SHP77 treated with DMSO at 0.1 percent for 48 hours (cell line): ENCODE measurements at places on chromosomes 12 and 14.

GRCh38 chr14:106792543-106792942 is 1266.2 kb downstream of the TMEM121 start:
- DNase-seq, result no peak

GRCh38 chr12:39331539-39332261 is 111.2 kb downstream of the KIF21A start:
- no peak for DNase-seq

DNA sequence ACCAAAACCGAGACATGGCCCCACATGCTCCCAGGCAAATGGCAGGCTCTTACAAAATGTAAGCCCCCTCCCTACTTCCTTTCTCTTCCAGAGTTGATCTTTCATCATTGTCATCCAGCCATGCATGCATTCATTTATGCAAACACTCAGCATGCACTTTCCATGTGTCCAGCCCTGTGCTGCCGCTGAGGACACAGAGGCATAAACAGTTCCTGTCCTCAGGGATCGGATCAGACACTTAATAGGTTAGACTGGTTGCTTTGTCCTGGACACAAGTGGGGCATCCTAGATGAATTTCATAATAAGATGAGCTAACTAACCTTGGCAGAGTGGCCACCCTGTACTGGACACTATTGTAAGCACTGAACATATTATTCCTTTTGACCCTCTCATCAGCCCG is 23.1 kb downstream of the PRIMA1 start:
- no peak for DNase-seq

DNA sequence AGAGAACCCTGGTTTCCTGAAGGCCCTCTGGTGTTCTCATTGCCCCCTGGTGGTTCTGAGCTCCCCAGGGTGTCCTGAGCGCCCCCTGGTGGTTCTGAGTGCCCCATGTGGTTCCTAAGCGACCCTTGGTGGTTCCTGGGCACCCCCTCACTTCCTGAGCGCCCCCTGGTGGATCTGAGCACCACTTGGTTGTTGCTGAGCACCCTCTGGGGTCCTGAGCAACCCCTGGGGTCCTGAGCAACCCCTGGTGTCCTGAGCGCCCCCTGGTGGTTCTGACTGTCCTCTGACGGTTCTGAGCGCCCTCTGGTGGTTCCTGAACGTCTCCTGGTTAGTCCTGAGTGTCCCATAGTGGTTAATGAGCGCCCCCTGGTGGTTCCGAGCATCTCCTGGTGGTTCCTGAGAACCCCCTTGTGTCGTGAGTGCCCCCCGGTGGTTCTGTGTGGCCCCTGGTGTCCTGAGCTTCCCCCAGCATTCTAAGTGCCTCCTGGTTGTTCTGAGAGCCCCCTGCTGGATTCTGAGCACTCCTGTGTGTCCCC is 568.3 kb downstream of the TMEM121 start:
- no peak for DNase-seq
